ENCODE measurements at places on chromosomes 7 and 10.

- no peak for DNase-seq
Measured at GRCh38 chr7:129366-130221, 62.8 kb upstream of the FAM20C start.

GRCh38 chr7:78215199-78215598 is 416.6 kb downstream of the PHTF2 start:
- no peak for DNase-seq

GRCh38 chr10:79025199-79025832 is 43.5 kb upstream of the ZMIZ1 start:
- DNase-seq = peak; percentile 58

DNA sequence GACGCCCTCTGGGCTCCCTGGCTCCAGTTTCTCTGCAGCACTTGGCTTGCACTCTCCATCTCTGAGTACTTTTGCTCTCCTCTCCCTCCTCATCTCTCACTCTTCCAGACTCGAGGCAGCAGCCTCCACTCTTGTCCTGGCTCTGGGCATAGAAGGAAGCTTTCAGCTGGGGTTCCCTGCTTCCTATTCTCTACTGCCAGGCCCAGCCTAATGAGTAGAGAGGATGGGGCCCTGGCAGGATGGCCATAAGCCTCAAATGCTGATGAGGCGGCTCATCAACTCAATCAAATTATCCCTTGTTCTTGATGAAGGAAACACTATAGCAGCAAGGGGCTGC is 55.8 kb downstream of the NEURL1 start:
- no peak for DNase-seq

DNA sequence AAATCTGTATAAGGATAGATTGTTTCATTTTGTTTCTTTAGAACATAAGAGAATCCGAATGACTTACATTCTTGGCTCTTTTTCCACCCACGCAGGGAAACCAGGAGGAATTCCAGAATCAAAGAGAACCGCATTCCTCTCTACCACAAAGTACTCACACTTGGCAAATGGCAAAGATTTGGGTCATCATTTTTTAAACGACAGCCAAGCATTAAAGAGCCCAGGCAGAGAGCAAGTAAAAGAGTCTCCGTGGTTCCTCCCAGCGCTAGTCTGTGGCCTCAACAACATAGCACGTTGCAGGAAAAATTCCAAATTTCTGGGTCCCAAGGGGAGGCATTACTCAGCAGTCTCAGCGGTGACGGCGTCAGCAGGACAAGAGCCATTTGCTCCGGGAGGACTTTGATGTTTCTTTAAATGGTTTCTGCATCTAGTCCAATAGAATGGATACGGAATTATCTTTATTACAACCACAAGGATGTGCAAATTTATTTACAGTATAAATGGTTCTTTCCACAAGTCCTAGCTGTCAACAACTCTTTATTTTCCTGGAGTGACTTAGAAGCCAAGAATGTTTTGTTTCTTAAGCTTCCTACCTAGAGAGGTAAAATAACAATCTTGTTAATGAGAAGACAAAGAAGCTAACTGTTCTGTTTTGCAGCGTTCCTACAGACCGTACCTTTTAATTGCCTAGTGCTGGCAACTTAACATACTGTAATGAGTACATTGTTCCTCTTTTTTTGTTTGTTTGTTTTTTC is 232.5 kb downstream of the SKIDA1 start:
- no peak for DNase-seq

DNA sequence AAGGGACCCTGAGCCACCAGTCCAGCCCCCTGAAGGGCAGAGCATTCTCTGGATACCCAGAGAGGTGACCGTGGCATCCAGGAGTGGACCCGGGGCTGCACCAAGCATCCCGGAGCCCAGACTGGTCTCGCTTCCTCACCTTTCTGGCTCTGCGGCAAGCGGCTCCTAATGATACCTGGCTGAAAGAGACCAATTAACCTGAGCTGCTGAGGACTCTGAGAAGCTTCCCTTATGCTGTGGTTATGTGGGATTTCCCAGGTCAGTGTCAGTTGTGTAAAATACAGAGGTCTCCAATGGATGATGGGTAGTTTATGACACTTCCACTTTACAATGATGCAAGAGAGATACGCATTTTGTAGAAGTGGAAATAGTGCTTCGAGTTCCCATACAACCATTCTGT is 51.5 kb downstream of the PFKFB3 start:
- no peak for DNase-seq

DNA sequence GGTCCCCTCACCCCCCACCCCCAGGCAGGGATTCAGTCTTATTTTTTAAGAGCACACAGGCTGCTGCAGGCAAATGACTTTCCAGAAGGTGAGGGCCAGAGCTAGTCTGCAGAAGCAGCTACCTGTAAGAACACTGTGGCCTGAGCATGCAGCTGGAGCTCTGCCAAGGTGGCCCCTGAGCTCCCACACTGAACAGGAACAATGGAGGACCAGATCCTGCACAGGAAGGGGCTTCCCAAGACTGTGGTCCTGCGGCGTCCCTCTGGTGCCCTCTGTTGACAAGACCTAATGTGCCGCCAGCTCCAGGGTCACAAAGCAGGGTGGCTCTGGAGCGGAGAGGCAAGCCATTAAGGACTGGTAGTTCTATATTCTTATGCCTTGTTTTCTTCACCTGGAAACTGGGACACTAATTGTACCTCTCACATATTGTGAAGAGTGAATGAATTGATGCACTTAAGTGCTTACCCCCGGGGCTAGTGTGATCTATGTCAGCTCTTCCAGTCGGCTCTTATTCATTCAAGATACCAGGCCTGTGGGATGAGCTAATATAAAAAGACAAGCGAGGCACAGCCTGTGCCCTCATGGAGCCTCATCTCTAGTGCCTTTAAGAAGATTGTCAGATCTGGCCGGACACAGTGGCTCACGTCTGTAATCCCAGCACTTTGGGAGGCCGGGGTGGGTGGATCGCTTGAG is 8.0 kb upstream of the BEND7 start:
- DNase-seq = peak; percentile 27

GRCh38 chr10:50640238-50640637 is 16.5 kb upstream of the SGMS1 start:
- DNase-seq = no peak

GRCh38 chr7:136266457-136266856 is 289.3 kb upstream of the MTPN start:
- DNase-seq = no peak

GRCh38 chr10:124245191-124245590 is 151.8 kb upstream of the CHST15 start:
- DNase-seq = no peak
